T-cell (primary cell): ENCODE measurements at places on chromosomes 2 and 18. TPM values are rescaled to one million over a fixed set of nuclear protein-coding genes. Genes with fewer than 3 reads are reported as not detected.

DNA sequence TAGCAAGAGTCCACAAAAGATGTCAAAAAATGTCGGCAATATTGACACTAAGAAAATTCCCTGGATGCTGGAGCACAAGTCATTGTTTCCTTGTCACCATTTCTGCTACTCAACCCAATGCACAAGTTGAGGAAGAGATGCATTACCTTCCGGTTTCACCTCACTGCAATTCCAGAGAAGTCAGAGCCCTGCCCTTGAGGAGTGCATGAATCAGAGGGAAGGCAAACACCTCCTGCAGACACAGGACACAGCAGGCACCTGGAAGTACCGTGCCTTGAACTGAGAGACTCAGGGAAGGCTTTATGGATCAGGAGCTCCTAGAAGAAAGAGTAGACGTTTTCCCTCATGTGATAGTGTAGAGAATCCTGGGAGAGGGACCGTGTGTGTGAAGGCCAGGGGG is 62.7 kb upstream of the ARL4C start:
- no peaks in the 10 kb centered on the region for H3K36me3 ChIP-seq
- H3K27ac ChIP-seq, result no peak overlapping the region
- no peak overlapping the region for H3K4me3 ChIP-seq

- no peak overlapping the region for H3K4me3 ChIP-seq
- H3K36me3 ChIP-seq, result no peaks in the 10 kb centered on the region
- H3K4me1 ChIP-seq, result no peaks in the 10 kb centered on the region
- no peak overlapping the region for H3K27ac ChIP-seq
- no peaks in the 10 kb centered on the region for H3K27me3 ChIP-seq
- no peak for DNase-seq
Measured at GRCh38 chr18:26999797-27000196, 134.3 kb upstream of the AQP4 start.

- no peaks in the 10 kb centered on the region for H3K4me1 ChIP-seq
- H3K36me3 ChIP-seq, result no peaks in the 10 kb centered on the region
- H3K4me3 ChIP-seq, result no peak overlapping the region
- no peak for DNase-seq
Measured at GRCh38 chr2:185128996-185129395, 530.7 kb downstream of the ZNF804A start.

DNA sequence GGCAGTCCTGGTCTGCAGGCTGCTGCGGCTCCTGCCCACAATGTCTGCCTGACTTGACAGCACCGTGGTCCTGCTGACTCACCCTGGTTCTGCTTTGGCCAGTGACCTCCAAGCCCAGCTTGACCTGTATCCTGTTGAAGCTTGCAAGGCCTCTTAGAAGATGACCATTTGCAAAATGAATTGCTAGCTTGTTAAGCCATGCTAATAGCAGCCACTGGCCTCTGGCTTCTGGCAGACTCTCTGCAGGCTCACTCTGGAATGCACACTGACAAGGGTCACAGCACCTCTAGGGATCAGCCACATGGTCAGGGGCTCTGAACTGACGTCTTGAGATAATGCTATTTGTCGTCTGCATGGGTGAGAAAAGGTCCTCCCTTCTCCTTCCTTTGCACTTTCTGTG is 25.9 kb downstream of the CNGA3 start:
- H3K4me1 ChIP-seq, result no peaks in the 10 kb centered on the region
- H3K36me3 ChIP-seq, result no peaks in the 10 kb centered on the region
- DNase-seq, result no peak

DNA sequence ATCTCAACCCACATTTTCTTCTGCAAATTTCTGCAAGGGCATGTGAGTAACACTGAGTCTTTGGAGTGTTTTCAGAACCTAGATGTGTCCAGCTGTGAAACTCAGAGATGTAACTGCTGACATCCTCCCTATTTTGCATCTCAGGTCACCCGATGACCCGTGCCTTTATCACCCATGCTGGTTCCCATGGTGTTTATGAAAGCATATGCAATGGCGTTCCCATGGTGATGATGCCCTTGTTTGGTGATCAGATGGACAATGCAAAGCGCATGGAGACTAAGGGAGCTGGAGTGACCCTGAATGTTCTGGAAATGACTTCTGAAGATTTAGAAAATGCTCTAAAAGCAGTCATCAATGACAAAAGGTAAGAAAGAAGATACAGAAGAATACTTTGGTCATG is 8.0 kb downstream of the UGT1A1 start:
- H3K27ac ChIP-seq, result no peak overlapping the region
- no peak for DNase-seq
- no peaks in the 10 kb centered on the region for H3K4me1 ChIP-seq
- no peaks in the 10 kb centered on the region for H3K27me3 ChIP-seq
- H3K36me3 ChIP-seq, result no peaks in the 10 kb centered on the region

DNA sequence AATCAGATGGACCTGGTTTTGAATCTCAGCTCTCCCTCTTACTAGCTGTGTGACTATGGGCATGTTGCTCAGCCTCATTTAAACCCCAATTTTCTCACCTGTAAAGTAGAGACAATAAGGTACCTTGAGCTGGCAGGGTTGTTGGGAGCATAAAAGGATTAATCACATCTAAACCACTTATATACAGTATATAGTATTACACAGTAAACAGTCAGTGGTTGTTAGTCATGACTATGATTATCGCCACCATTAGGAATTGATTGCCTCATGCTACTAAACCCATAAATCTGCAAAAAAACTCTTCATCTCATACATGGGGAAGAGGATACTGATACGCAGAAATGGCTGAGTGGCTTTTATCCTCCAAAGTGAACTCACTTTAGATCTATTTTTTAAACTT is 65.8 kb downstream of the INO80D start:
- H3K4me3 ChIP-seq, result no peak overlapping the region
- H3K4me1 ChIP-seq, result no peaks in the 10 kb centered on the region
- no peak overlapping the region for H3K27ac ChIP-seq
- H3K27me3 ChIP-seq, result no peaks in the 10 kb centered on the region

GRCh38 chr2:31958140-31958717 is 52.6 kb downstream of the MEMO1 start:
- no peak overlapping the region for H3K4me3 ChIP-seq
- H3K27ac ChIP-seq, result no peak overlapping the region
- H3K27me3 ChIP-seq, result no peaks in the 10 kb centered on the region
- H3K4me1 ChIP-seq, result peaks cover 31% of the 10 kb centered on the region

DNA sequence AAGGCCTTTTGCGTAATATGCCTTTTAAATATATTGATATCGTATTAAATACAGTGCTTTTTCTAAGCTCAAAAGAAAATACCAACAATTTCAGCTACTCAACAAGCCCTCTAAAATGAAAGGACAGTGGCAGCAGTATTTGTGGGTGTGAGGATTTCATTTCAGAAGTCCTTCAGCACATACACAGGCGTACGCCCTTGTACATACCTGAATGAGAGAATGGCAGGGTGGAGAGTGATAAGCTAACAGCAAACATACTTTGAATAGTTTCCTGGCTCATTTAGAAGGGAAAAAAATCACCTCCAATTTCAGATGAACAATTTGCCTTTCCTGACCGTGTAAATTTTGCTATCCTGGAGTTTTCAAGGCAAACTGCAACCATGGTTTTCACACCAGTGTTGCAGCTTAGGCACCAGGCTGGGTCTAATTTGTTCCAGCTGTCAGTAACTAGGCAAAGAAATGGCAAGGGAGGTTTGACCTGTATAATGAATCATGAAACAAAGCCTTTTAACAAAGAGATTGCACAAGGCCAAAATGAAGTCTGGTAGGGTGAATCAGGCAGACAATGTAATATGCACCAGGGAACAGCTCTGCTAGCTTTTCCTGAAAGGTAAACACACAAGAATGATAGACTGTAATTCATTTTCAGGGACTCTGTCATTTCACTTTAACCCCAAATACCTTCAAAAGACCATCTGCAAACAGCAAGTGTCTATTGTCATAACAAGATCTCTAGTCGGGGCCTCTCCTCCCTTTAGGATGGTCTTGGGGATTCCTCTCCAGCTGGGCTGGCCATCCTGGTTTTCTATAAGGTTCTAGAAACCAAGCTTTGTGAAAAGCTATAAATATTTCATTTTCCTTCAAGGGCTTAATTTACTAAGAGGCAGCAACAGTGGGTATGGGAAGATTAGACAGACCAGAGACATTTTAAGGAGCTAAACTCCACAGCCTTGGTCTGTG is 11.5 kb downstream of the ANKRD29 start:
- H3K27ac ChIP-seq, result no peak overlapping the region
- H3K4me1 ChIP-seq, result no peaks in the 10 kb centered on the region
- H3K27me3 ChIP-seq, result no peaks in the 10 kb centered on the region
- no peak overlapping the region for H3K4me3 ChIP-seq
- H3K36me3 ChIP-seq, result no peaks in the 10 kb centered on the region

DNA sequence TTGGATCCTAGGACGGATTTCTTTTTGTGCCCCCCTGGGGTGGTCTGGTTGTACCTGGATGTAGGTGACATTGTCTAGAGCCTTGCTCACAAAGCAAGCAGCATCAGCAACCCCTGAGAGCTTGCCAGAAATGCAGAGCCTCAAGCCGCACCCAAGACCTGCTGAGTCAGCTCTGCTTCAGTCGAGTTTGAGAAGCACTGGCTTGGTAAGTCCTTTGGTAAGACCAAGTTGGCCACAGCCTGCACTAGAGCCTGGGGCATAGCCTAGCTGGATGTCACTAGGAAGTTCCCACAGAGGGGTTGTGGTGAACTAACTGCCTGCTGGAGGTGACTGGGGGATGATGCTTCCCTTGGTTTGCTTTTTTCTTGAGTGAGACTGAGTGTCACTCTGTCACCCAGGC is 6.2 kb downstream of the ABCG5 start:
- H3K27me3 ChIP-seq, result peaks cover 2% of the 10 kb centered on the region
- no peaks in the 10 kb centered on the region for H3K36me3 ChIP-seq
- no peaks in the 10 kb centered on the region for H3K4me1 ChIP-seq
- H3K27ac ChIP-seq, result no peak overlapping the region

DNA sequence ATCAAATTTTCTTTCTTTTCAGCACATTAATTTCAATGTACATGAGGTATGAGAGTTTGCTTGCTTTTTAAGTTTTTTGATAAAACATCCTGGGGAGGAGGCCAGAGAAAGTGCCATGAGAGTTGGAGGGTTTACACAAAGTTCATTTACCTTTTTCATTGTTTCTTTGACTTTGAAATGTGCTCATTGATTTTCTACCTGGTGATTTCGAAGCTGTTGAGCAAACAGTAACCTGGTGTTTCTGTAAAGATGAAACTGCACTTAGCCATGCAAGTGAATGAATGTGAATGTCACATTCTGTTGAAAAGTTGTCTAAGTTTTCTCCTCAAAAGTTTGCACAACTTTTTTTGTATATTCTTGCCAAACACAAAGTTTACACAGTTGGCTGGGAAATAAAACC is 797.0 kb downstream of the METTL4 start:
- H3K27ac ChIP-seq, result no peak overlapping the region
- no peaks in the 10 kb centered on the region for H3K36me3 ChIP-seq
- no peak overlapping the region for H3K4me3 ChIP-seq

DNA sequence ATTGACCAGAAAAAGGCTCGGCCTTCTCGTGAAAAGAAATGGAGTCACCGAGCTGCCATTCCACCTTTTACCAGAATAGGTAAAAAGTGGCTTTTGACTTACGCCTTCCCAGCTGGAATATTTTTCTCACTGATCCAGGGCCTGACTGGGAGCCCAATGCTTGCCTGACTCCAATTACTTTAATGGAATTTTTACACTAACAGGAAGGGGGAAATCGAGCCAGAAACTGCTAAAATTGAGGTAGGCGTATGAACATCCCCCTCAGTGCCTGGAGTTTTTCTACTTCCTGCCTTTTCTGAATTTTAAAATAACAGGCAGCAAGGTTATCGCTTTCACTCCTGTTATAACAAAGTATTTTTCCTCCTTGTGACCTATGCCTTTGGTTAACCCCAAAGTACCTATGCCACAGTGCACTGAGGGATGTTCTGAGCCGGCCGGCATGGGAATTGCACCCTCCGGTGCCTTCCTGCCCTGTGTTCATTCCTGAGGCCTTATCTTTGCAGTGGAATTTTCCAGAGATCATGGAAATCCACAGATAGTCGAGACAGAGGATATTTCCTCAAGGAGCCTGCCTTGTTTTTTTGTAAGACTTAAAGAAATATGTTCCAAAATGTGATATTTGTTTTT is 18.3 kb upstream of the RPL31 start:
- no peaks in the 10 kb centered on the region for H3K4me1 ChIP-seq
- no peaks in the 10 kb centered on the region for H3K27me3 ChIP-seq
- peaks cover 2% of the 10 kb centered on the region for H3K36me3 ChIP-seq
- no peak for DNase-seq
- no peak overlapping the region for H3K27ac ChIP-seq

GRCh38 chr2:69062307-69062962 is 49.5 kb downstream of the ANTXR1 start:
- no peak overlapping the region for H3K27ac ChIP-seq
- H3K4me1 ChIP-seq, result no peaks in the 10 kb centered on the region
- no peaks in the 10 kb centered on the region for H3K36me3 ChIP-seq
- H3K4me3 ChIP-seq, result no peak overlapping the region
- peaks cover 6% of the 10 kb centered on the region for H3K27me3 ChIP-seq
- no peak for DNase-seq

GRCh38 chr2:150647943-150648342 is 160.5 kb upstream of the RND3 start:
- no peak overlapping the region for H3K27ac ChIP-seq
- H3K27me3 ChIP-seq, result no peaks in the 10 kb centered on the region
- H3K4me3 ChIP-seq, result no peak overlapping the region
- H3K4me1 ChIP-seq, result no peaks in the 10 kb centered on the region
- no peak for DNase-seq

- no peak overlapping the region for H3K27ac ChIP-seq
- H3K27me3 ChIP-seq, result no peaks in the 10 kb centered on the region
- DNase-seq, result no peak
Measured at GRCh38 chr2:161199912-161200701, 39.9 kb downstream of the TANK start.

- H3K4me1 ChIP-seq, result no peaks in the 10 kb centered on the region
- no peak for DNase-seq
- no peak overlapping the region for H3K27ac ChIP-seq
- H3K4me3 ChIP-seq, result no peak overlapping the region
- H3K36me3 ChIP-seq, result no peaks in the 10 kb centered on the region
Measured at GRCh38 chr18:6879508-6880195, 150.1 kb downstream of the ARHGAP28 start.

GRCh38 chr2:53188851-53189510 is 578.6 kb upstream of the CHAC2 start:
- no peak overlapping the region for H3K4me3 ChIP-seq
- no peaks in the 10 kb centered on the region for H3K4me1 ChIP-seq
- no peaks in the 10 kb centered on the region for H3K36me3 ChIP-seq
- H3K27ac ChIP-seq, result no peak overlapping the region

GRCh38 chr2:121599963-121600651 is 49.2 kb downstream of the CLASP1 start:
- H3K27ac ChIP-seq, result no peak overlapping the region
- H3K4me1 ChIP-seq, result peaks cover 7% of the 10 kb centered on the region
- peaks cover 6% of the 10 kb centered on the region for H3K36me3 ChIP-seq

The MAP3K2 gene
- 89.1 TPM for total RNA-seq

The PSMA8 gene
- total RNA-seq, result 0.44 TPM

The MGAT5 gene
- total RNA-seq, result 94.9 TPM

The TP53I3 gene
- 0.68 TPM for total RNA-seq

The GATA6 gene
- total RNA-seq, result 0.13 TPM

The SPATA3 gene
- total RNA-seq, result not detected

The PPP1R1C gene
- total RNA-seq, result not detected

The CXCR1 gene
- total RNA-seq, result not detected
